HCT116 (cell line): ENCODE measurements at places on chromosomes 7 and 10.

GRCh38 chr7:108459922-108460551 lies 3.8 kb upstream of the NRCAM start:
- peak; percentile 4 for DNase-seq

DNA sequence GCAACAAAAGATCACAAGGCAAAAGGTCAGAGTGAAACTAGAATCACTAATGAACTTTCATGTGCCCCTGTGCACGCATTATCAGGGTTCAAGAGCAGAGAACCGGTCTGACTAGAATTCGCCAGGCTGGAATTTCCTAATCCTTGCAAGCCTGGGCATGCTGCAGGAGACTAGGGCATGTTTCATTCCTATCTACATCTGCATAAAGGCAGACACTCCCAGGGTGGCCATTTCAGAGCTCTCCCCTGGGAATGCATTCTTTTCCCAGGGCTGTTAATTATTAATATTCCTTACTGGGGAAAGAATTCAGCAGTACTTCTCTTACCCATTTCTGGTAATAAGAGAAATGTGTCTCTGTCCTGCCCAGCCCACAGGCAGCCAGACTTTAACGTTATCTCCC lies 90.5 kb downstream of the CDC14C start:
- DNase-seq: no peak

- DNase-seq: no peak
Measured at GRCh38 chr7:134729895-134730294, 49.5 kb upstream of the CALD1 start.

GRCh38 chr7:132516042-132516840 lies 60.0 kb downstream of the PLXNA4 start:
- no peak for DNase-seq

DNA sequence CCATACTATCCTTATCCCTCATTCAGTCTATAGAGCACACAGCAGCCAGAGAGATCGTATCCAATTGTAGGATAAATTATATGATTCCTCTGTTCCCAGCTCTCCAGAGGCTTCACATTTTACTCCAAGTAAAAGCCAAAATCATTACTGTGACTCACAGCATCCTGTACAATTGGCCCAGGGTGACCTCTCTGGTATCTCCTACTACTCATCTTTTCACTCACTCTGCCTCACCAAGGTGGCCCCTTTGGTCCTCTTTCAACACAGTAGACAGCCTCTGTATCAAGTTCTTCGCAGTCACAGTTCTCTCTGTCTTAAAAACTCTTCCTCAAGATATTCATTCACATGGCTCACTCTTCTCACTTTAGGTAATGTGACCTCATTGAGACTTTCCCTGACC lies 72.6 kb upstream of the LSM8 start:
- no peak for DNase-seq

- no peak for DNase-seq
Measured at GRCh38 chr7:96224073-96224472, 97.8 kb downstream of the SLC25A13 start.

- peak; percentile 16 for DNase-seq
Measured at GRCh38 chr7:152076324-152076821, 50.9 kb downstream of the GALNT11 start.

DNA sequence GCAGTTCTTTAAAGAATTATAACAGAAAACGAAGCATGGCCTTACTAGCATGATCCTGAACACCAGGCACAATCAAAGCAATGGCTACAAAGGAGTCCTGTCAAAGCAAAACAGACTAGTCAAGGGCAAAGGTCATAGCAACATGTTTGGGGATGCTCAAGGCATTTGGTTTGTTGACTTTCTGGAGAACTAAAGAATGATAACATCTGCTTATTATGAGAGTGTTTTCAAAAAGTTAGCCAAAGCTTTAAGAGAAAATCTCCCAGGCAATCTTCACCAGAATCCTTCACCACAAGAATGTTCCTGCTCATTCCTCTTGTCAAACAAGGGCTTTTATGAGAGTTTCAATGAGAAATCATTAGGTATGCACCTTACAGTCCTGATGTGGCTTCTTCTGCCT lies 95.1 kb upstream of the CPXM2 start:
- DNase-seq: no peak

DNA sequence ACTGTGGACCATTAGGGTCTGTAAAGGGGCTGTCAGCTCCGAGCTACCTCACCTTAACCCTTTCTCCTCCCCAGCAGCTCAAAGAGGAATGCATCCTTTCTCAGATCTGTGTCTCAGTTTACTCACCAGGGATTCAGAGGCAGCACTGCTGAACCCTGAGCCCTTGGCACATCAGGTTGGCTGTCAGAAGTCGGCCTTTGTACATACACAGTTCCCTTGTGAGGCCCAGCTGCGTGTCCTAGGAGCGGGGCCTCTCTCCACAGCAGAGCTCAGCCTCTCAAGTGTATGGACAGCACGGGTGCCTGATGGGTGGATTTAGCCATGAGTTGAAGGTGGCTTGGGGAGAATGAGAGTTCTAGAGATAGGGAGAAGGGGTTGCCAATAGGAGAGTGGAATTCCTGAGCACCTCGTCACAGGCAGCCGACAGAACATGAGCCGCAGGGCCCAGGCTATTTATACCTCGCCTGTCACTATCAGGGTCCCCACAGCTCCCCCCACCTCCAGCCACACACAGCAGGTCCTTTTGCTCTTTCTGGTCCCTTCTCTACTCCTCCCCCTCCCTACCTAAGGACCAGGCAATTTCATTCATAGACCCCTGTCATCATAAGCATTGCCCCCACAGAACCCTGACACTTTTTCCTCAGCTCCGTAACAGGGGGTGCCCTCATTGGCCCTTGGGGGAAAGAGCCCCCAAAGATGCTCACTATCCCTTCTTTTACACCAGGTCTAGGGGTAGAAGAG lies 2.1 kb upstream of the FLNC start:
- DNase-seq: peak; percentile 34
